Thyroid gland (tissue), 4 donors: ENCODE measurements at places on chromosomes 5 and 9. TPM values are rescaled to one million over a fixed set of nuclear protein-coding genes. Genes with fewer than 3 reads are reported as not detected.

DNA sequence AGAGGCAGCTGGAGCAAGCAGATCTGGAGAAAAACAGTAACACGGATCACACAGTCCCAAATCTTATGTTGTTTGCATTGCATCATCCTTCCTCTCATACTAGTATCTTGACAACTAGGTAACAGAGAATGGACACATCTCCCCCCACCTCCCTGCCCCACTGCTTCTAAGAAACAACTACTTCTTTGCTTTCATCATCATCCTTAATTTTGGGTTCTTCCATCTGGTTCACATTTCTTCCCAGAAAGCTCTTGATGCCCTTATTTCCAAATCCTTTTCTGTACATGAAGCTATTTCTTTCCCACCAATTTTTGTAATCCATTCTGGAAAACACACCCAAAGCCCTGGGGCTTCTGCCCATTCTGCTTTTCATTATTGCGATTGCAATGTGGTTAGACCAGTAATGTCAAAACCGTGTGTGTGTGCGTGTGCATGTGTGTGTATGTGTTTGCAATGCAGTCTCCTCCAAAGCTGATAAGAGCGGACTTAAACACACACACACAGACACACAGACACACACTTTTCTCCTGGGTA is 254.7 kb upstream of the SLC30A5 start:
- H3K4me3 ChIP-seq: no peak overlapping the region
- H3K27ac ChIP-seq: no peak overlapping the region
- H3K36me3 ChIP-seq: no peaks in the 10 kb centered on the region
- H3K27me3 ChIP-seq: no peaks in the 10 kb centered on the region
- DNase-seq: peak; percentile 2
- H3K4me1 ChIP-seq: no peaks in the 10 kb centered on the region

DNA sequence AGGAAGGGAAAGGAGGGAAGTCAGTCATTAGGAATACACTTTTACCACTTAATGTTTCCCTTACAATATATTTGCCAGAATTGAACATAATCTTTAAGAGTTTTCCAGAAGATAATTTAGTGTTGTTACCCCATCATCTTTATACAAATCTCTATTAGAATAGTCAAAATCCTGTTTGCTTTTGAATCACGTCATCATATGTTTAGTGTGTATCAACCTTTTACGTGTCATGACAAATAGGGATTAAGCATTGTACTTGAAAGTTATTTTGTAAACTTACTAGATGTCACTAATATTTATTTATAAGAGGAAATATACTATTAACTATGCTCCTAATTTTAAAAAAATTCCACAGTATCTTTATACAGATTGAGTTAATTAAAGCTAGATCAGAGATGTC is 1899.5 kb downstream of the MAT2B start:
- no peaks in the 10 kb centered on the region for H3K27me3 ChIP-seq
- H3K27ac ChIP-seq: no peak overlapping the region
- DNase-seq: no peak

Gene NDFIP1
- 351 TPM for total RNA-seq

DNA sequence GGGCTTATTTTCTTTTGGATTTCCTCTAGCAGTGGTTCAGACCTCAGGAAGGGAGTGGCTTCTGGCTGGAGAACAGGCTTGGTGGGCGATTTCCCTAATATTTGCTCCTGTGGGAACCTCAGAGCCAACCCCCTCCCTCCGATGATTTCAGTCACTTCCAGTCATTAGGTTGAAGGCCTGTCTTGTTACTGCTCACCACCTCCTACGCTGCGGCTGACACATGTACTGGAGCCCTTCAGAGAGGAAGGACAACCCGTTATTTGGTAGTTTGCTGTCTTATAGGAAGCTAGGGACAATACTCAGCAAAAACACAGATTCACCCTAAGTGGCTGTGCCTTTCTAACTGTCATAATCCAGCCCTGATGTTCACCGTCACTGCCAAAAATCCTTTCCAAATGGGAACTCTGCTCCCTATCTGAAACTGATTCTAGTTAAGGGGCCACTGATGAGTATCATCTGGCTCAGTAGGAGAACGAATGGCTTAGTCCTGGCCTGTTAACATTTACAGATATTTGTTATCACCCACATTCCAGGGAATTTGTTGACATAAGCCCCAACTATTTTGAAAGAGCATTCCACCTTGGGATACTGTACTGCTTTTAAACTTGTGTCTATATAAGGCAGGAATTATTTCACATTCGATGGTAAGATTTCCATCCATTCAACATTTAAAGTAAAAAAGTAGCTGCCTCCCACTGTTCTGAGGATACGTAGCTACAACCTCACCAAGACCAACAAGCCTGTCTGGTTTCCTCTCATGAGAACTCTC is 29.3 kb upstream of the ANKH start:
- no peak for DNase-seq
- H3K4me1 ChIP-seq: peaks cover 4% of the 10 kb centered on the region
- no peak overlapping the region for H3K27ac ChIP-seq
- H3K4me3 ChIP-seq: no peak overlapping the region

GRCh38 chr5:66367814-66368541 is 223.9 kb downstream of the SREK1 start:
- H3K27ac ChIP-seq: no peak overlapping the region
- no peak overlapping the region for H3K4me3 ChIP-seq
- no peak for DNase-seq
- H3K36me3 ChIP-seq: no peaks in the 10 kb centered on the region
- no peaks in the 10 kb centered on the region for H3K27me3 ChIP-seq

Gene ANKRA2
- total RNA-seq: 43.1 TPM

- DNase-seq: no peak
- H3K27me3 ChIP-seq: no peaks in the 10 kb centered on the region
These were observed 205.1 kb downstream of the PCSK1 start for GRCh38 chr5:96227957-96228356.
